Dermis microvascular lymphatic vessel endothelial cell (primary cell): ENCODE measurements at places on chromosomes 16 and 17. TPM values are rescaled to one million over a fixed set of nuclear protein-coding genes. Genes with fewer than 3 reads are reported as not detected.

DNA sequence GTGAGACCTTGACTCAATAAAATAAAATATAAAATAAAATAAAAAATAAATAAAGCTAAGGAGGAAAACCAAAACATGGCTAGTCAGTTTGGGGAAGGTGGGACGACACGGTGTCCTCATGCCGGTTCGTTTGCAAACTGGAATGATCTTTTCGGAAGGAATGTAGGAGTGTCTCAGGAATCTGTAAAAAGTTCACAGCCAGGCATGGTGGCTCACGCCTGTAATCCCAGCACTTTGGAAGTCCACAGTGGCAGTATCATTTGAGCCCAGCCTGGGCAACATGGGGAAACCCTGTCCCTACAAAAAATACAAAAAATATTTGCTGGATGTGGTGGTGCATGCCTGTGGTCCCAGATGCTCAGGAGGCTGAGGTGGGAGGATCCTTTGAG, 14.7 kb upstream of the RPTOR start:
- no peak for DNase-seq

GRCh38 chr17:42518046-42518754, 17.8 kb upstream of the NAGLU start:
- no peak for DNase-seq

GRCh38 chr16:84724606-84725309, 25.0 kb downstream of the USP10 start:
- no peak for DNase-seq

GRCh38 chr17:82876602-82877379, 37.0 kb upstream of the ZNF750 start:
- DNase-seq, result peak; percentile 78

- no peak for DNase-seq
Observed at GRCh38 chr16:83940630-83941378, 12.2 kb upstream of the OSGIN1 start.

DNA sequence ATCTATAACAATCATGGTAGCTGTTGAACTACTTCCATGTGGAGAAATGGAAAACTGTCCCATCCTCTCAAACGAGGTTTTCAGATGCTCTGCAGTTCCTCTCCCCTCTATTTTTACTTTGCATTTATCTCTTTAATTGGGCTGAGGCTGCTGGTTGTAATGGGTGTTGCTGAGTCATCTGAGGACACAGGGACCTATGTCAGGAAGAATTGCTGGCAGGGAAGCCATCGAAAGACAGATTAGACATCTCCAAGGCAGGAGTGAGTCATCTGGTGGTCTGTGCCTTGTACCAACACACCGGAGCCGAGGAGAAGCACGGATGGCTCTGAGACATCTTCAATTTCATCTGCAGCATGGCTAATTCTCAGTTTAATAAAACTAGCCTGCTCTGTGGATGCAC, 394.5 kb downstream of the GRIN2A start:
- DNase-seq, result no peak

- DNase-seq, result no peak
Observed at GRCh38 chr16:48420437-48420836, 35.2 kb upstream of the SIAH1 start.

DNA sequence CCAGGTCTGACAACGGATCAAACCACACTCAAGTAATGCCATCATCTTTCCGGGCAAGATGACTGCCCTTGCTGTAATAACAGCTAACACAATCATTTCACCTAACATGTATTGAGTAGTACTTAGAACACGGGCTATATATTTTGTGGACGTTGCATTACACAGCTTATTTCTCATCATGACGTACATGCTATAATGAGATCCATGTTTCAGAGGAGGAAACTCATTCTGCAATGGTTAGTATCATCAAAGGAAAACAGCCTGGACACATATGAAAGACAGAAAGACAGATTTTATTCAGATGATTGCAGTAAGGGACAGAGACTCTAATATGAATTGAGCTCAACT, 446.7 kb downstream of the HS3ST3B1 start:
- no peak for DNase-seq

GRCh38 chr17:36949461-36949927, 740 bp downstream of the AATF start:
- no peak for DNase-seq

Gene MAP2K4
- total RNA-seq, result 21.4 and 26.7 TPM in 2 replicates
